ENCODE measurements at places on chromosomes 3 and 15.

DNA sequence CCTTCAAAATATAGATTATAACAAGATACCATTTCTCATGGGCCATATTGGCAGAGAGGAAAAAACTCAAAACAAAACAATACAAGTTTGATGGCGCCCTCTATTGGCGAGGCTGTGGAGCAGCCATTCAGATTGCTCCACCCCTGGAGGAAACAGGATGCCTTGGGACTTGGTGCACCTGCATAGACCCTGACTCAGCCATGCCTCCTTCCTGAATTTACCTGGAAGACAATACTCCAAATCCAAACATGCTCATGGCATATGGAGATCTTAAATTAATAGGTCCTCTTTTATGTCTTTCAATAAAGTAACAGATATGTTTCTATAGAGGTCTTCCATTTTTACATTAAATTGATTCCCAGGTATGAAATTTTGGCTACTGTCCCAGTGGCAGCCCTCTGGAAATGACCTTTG is 90.0 kb downstream of the APBA2 start:
- peak; percentile 40 for DNase-seq

DNA sequence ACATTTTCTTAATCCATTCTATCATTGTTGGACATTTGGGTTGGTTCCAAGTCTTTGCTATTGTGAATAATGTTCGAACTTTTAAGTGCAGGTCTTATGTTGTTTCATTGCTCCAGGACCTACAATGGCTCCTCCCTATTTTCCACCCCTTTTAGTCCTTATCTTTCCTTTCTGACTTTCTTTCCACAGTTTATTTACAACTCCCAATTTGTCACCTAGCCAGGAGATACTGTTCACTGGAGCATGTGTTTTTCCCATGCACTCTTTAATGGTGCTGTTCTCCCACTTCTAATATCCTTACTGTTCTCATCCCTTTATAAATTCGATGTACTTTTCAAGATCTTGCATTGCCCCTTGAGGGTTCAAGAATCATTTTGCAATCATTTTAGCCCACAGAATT is 290.0 kb downstream of the WDR72 start:
- no peak for DNase-seq

DNA sequence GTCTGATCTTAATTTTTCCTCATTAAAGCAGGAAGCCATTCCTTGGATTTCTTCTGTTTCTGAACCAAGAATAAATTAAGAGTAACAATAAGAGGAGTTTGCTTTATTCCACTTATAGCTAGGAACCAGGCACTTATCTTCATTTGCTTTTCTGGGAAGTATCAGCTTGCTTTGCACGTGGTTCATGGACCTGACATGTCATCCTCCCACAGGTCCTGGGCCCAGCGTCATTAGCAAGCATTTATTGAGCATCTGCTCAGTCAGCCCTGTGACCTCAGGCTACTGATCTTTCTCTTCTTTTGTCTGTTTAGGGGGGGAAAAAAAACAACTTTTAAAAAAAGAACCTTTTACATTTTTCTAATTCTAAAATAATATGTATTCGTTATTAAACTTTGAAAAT is 34.7 kb upstream of the CRTC3 start:
- DNase-seq: no peak

GRCh38 chr3:29331456-29332194 is 50.8 kb downstream of the RBMS3 start:
- no peak for DNase-seq

DNA sequence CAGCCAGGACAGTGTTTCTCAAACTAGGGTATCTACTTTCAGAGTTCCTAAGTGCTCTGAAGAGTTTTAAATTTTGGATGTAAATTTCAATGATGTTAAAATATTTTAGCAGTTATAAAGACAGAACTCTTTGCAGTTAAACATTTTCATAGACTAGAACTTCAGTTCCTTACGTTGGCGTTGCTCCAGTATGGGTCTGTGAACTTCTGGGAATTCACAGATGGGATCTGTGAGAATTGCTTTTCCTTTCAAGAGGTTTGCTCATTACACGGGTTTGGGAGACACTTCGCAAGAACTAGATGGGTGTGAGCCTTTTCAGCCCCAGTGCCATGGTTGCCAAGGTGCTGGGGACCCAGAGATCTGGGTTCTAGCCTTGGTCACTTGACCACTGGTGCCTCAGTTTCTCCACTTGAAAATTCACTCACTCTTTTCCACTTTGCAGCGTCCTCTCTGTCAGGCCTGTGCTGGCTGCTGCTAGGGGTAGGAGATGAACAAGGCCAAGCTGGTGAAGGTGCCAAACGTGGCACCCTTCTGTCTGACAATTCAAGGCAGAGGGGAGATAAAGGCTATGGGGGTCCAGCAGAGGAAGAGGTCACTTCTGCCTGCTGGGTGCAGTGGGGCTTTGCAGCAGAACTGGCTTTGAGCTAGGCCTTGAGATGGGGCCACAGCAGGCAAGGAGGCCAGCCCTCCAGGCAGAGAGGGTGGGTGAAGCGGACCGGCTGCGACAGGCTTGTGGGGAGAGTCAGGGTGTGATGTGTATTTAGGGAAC is 48.1 kb downstream of the EPHB3 start:
- DNase-seq: no peak

DNA sequence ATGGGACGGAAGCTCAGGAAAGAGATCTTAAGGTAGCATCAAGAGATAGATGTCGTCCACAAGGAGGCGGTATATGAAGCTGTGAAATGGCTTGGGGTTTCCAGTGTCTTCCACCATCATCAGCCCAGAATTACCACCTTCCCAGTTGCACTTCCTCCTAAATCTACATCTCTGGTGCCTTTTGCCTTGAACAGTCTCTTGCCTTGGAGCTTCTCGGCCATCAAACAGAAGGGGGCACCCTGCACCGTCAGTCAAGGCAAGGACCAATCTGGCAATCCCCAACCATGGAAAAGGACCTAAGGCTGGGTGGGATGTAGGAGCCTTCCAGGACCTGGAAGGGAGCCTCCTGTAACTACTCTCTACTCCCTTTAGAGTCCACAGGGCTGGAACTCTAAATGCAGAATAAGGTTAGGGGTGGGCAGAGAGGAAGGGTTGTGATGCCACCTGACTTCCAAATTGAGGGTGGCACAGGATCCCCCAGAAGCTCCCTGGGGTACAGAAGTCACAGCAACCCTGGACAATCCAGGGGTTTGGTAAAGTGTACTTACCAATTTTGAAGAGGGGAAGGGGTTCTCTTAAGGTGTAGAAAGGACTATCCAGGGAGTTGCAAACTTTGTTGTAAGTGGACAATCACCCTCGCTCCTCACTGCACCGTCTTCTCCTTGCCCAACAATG is 1.0 kb upstream of the RYR3 start:
- no peak for DNase-seq

- no peak for DNase-seq
Observed at GRCh38 chr3:24769918-24770317, 275.3 kb upstream of the THRB start.

GRCh38 chr3:65888980-65889706 is 149.6 kb downstream of the MAGI1 start:
- no peak for DNase-seq

- DNase-seq: no peak
Observed at GRCh38 chr15:63968700-63969099, 77.6 kb downstream of the DAPK2 start.

DNA sequence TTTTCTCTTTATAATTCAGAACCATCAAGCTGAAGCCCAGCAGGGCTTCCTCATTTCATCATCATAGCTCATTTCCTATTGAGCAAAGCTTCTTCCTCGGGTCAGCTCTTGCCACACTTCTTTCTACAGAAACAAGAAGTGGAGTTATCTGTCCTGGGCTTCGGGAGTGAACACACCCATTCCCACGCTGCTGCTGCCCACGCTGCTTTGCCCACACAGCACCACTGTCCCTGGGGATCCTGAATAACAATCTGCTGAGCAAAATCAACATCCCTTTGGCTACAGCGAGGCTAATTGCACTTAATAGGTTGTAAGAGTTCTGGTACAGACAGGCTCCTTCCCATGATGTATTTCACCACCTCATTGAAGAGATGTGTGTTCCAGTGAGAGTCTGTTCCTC is 23.7 kb downstream of the CEP19 start:
- DNase-seq: no peak

DNA sequence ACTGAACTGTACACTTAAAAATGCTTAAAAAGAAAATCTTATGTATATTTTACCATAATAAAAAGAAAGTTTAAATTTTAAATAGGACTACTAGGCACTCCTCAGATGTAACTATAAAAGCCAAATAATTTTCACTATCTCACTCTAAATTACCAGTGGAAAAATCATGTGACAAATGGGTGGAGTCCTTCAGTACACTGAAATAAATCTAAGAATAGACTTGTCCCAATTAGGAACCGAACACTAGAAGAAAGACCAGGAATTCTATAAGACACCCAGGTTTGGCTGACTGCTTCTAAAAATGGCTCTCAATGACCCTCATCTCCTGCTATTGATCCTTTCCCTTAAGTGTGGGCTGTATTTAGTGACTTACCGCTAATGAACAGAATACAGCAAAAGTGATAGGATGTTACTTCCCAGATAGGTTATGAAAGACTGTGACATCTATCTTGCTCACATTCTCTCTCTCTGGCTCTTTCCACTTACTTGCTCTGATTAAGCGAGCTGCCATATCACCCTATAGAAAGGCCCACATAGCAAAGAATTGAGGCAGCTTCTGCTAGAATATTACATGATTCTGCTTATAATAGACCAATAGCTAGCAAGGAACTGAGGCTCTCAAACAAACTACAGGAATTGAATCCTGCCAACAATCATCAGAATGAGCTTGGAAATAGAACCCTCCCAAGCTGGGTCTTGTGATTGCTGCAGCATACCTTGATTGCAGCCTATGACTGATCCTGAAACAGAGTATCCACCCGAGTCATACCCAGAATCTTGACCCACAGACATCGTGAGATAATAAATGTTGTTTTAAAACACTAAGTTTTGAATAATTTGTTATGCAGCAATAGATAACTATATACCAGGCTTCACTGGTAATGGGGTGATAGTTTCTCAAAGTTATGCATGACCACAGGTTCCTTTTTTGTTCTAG is 16.9 kb downstream of the TTBK2 start:
- DNase-seq: no peak

GRCh38 chr3:62046326-62046725 is 327.0 kb downstream of the FEZF2 start:
- DNase-seq: no peak

GRCh38 chr3:15610082-15610759 is 8.7 kb downstream of the BTD start:
- DNase-seq: no peak

DNA sequence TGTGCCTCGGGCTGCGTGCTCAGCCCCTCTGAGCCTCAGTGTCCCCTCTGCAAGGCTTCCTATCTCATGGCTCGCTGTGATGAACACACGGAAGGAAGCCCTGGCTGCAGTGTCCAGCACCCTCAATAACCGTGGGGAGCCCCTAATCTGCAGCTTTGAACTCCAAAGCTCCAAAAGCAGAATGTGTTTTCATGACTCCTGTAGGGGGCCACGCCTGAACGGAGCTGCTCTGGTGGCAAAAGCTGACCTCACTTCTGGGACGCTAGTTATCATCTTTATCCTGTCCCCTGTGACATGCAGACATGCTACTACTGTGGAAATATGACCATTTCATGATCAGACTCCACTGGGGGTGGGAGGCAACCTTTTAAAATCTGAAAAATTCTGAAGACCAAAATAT is 98.8 kb downstream of the SEC22A start:
- DNase-seq: no peak

DNA sequence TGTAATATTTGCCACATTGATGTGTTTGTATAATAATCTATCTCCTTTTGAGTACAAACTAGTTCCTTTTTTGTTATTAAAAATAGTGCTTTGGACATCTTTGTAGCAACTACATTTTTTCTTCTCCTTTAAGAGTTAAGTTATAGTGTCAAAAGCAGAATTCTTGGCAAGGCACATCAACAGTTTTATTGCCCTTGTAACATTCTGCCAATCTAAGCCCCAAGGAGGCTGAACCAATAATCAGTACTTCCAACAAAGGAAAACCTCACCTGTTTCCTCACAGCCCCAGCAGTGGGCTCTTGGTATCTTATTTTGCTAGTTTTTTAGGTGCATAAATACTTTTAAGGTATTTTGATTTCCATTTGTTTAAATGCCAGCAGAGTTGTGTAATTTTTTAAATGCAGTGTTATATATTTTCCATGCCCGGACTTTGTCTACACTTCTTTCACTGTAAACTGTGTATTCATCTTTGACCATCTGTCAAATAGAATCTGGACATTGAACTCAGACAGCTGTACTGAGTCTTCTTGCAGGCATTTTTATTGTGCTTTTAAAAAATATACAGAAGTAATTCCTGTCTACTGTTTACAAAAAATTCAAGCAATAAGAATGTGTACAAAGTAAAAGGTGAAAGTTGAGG is 101.0 kb downstream of the MYLK start:
- DNase-seq: no peak

DNA sequence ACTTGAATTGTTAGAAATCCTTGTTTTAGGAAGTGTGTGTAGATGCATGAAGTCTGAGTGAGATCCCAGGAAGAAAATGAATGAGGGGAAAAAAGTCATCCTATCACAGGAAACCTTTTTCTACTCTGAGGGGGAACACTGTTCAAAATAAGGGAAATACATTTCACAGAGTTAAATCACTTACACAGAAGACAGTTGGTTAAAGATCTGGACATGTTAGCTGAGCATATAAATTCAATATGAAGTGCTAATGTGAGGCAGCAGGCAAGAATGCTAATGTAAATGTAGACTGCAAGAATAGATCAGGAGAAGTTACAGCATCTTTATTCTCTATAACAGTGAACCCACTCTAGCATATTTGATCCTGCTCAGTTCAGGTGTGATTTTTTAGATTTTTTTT is 2.6 kb downstream of the TBCCD1 start:
- DNase-seq: no peak

- DNase-seq: no peak
Observed at GRCh38 chr15:96093063-96093462, 237.4 kb upstream of the NR2F2 start.

- peak; percentile 85 for DNase-seq
Observed at GRCh38 chr3:157088601-157089454, 71.1 kb downstream of the CCNL1 start.

GRCh38 chr3:143098032-143098764 is 21.4 kb upstream of the CHST2 start:
- DNase-seq: no peak

- DNase-seq: no peak
Observed at GRCh38 chr15:58748040-58748851, 1.3 kb downstream of the ADAM10 start.

DNA sequence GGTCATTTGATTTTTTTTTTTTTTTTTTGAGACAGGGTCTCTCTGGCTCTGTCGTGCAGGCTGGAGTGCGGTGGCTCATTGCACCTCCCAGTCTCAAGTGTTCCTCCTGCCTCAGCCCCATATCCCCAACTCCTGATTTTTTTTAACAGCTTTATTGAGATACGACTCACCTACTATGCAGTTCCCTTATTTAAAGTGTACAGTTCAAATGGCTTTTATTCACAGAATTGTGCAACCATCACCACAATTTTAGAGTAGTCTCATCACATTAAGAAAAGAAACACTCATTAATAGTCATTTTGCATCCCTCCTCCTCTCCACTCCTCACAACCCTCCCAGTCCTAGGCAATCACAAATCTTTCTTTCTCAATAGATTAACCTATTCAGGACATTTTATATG is 1.9 kb upstream of the TRA2B start:
- no peak for DNase-seq
